ACHN (cell line): ENCODE measurements at places on chromosomes 5 and 9.

- DNase-seq, result no peak
Measured at GRCh38 chr9:121778252-121779225, 127.1 kb downstream of the DAB2IP start.

DNA sequence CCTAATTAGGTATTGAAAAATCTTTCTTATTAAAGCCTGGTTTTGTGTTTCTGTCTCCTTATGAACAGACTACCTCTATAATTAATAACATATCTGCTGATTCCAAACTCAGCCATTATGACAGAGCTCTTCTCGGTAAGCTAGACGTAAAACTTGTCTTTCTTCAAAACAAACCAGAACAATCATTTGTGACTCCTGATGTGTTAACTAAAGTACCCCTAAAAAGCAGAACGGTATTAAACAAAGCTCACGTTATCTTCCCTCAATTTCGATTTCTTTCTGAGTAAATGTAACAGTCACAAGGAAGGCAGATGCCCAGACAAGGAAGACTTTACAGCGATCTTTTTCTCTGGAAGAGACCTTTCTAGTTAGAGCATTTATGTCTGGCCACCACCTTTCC is 1.8 kb downstream of the SEMA5A start:
- DNase-seq, result no peak

- DNase-seq, result peak; percentile 76
Measured at GRCh38 chr9:33817327-33818166, 587 bp downstream of the UBE2R2 start.

GRCh38 chr5:59066367-59067163 is 483.7 kb downstream of the RAB3C start:
- DNase-seq, result no peak

DNA sequence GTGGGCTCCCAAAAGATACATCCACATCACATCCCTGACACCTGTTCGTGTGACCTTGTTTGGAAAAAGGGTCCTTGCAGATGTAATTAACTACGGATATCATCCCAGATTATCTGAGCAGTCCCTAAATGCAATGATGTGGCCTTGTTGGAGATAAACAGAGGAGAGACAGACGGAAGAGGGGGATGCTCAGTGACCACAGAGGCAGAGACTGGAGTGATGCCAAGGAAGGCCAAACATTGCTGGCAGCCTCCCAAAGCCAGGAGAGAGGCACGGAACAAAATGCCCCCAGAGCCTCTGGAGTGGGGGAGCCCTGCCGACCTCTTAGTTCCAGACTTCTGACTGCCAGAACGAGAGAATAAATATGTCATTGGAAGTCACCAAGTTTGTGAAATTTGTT is 15.0 kb upstream of the VAV2 start:
- DNase-seq, result no peak

DNA sequence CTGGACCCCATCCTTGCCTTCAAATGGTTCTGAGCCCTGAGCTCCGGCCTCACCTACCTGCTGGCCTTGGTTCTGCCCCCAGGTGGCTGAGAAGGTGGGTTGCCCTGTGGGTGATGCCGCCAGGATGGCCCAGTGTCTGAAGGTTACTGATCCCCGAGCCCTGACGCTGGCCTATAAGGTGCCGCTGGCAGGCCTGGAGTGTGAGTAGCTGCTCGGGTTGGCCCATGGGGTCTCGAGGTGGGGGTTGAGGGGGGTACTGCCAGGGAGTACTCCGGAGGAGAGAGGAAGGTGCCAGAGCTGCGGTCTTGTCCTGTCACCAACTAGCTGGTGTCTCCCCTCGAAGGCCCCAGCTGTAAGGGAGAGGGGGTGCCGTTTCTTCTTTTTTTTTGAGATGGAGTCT is 5.2 kb downstream of the CEL start:
- no peak for DNase-seq
